Ammon's horn (tissue), 1 donor: ENCODE measurements at places on chromosomes 2 and 18.

DNA sequence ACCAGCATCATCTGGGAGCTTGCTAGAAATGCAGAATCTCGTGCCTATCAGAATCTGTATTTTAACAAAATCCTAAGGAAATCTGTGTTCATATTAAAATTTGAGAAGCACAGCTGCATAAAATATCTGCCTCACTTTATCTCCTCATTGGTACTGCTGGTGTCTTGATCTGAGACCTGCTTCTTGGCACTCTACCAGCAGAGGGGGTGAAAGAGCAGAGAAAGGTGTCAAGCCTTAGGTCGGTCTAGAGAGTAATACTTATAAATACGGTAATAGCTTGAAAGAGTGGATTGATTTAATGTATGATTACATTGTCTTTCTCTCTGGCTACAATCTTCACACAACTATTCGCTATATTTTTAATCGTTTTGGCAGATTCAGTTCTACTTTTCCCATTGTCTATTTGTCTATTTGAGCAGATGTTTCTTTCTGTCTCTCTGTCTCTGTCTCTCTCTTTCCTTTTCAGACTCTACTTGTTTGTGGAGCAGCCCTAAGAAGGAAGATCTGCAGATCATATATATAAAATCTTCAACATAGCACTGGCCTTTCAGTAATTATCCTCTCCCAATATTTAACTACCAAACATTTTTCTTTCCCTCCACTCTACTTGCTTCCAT is 1.7 kb upstream of the GCG start:
- no peak for DNase-seq

DNA sequence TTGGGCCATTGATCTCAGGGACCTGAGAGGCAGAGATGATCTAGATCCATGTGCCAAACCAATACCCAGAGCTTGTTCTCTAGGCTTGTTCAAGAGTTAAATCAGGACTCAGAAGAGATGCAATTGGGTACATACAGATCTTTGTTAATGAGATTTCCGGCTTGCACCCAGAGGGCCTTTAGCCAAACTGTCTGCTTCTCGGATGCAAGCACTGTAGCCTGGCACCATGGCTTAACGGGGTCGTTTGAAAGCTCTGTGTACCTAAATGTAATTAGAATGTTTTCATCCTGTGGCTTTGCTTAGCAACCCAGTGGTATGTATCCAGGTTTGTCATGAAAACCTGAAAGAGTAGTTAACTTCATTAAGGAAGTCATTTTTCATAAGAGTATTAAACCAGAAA is 94.2 kb downstream of the TPGS2 start:
- DNase-seq: no peak

GRCh38 chr2:172247203-172247602 is 144.5 kb upstream of the DLX2 start:
- DNase-seq: no peak

DNA sequence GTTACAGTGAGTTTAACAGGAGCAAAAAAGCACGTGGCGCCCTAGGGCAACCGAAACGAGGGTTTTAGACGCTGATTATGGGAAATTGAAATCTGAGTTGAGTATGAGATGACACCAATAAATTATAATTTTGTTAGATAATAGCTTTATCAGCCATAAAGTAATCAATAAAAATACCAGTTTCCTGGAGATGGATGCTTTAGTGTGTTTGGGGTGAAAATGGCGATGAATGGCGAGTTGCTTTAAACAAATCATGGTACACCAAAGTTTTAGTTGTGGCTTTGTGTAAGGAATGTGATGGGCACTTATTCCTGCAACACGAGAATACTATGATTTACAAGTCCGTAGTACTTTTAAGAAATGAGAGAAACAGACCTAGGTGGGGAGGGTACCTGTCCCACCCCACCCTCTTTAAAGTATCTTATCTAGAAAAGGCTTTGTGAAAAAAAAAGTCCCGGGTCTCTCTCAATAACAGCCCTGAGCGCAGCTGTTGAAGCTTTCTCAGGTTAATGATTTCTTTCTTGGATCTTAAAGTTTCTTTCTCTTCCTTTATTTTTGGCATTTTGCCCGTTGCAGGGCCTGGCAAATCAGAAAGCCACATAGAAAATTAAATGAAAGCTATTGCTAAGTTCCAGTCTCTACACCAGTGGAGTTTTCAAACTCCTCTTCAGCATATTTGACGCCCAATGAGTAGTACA is 1.5 kb upstream of the RRM2 start:
- no peak for DNase-seq

DNA sequence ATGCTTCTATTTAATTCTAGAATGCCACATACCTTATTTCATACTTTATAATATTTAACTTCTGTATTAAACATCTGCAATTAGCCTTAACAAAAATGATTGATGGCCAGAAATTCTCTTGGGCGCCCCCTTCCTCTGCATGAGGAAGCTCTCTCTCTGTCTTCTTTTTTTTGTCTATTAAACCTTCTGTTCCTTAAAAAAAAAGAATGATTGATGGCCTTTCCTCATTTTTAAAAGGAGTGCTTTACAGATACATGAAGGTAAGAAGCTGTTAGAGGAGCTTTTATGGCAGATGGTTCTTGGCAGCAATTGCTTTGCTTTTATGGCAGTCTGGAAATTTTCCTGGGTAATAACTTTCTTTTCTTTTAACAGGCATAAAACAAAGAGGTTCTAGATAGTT is 526.9 kb downstream of the SLC4A3 start:
- no peak for DNase-seq

- DNase-seq: peak; percentile 95
Measured at GRCh38 chr2:68828887-68829708, 42.1 kb downstream of the BMP10 start.

- DNase-seq: no peak
Measured at GRCh38 chr2:12236136-12236844, 480.4 kb upstream of the TRIB2 start.

DNA sequence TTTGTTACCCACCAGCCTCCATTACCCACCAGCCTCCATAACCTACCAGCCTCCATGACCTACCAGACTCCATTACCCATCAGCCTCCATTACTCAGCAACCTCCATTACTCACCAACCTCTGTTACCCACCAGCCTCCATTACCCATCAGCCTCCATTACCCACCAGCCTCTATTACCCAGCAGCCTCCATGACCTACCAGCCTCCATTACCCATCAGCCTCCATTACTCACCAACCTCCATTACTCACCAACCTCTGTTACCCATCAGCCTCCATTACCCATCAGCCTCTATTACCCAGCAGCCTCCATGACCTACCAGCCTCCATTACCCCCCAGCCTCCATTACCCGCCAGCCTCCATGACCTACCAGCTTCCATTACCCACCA is 133.3 kb upstream of the HS6ST1 start:
- DNase-seq: no peak

DNA sequence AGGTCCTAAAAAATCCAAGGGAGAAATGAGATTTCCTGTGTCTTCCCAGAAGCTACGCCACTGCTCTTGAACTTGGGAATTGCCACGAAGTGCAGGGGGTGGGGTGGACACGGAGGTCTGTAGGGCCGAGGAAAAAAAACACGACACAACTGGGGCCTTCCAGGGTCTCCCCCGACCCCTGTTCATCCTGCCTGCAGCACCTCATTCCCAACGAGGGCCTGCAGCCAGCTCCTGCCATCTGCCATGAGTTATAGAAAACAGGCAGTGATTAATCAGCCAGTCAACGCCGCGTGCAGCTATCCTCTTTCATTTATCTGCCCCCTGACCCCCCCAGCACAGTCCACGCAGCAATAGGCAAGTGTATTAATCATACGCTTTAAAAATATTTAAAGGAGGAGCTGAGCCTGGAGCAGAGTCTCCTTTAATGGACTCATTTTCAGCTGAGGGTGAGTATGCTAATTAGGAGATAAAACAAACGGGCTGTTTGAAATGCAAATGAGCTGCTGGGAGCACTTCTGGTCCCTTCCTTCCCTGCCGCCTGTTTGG is 209.9 kb downstream of the TFCP2L1 start:
- DNase-seq: peak; percentile 64

DNA sequence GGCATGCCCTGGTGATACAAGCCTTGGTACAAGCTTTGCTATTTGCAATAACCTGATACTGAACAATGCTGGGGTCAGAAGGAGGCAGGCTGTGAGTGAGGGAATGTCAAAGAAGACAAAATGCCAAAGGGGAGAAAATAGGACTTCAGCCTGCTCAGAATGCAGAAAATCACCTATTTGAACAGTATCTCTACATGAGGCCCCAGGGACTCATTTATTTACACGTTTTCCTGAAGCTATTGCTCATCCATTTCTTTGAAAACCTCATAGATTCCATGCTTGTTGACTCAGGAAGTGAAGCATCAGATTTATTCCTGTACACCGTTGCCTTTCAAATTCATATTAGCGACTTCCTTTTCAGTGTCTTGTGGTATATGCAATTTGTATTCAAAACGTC is 69.4 kb upstream of the CBLN2 start:
- no peak for DNase-seq

DNA sequence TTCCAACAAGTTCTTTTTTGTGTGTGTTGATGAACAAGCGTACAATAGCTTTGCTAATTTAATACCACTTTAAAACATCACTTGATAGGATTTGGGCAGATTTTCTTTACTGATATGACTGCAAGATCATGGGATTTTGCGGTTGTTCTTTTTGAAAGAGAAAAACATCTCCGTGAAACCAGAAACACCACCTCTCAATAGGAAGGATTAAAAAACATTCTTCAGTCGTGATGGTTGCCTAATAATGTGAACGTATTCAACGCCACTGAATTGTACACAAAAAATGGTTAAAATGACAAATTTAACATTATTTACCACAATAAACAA is 19.3 kb downstream of the RBMS1 start:
- DNase-seq: no peak

- peak; percentile 21 for DNase-seq
Measured at GRCh38 chr2:198134293-198134955, 330.0 kb downstream of the PLCL1 start.

- DNase-seq: peak; percentile 88
Measured at GRCh38 chr2:218908721-218909619, 28.3 kb downstream of the WNT10A start.

- DNase-seq: no peak
Measured at GRCh38 chr2:175476948-175477347, 295.4 kb upstream of the ATP5MC3 start.

DNA sequence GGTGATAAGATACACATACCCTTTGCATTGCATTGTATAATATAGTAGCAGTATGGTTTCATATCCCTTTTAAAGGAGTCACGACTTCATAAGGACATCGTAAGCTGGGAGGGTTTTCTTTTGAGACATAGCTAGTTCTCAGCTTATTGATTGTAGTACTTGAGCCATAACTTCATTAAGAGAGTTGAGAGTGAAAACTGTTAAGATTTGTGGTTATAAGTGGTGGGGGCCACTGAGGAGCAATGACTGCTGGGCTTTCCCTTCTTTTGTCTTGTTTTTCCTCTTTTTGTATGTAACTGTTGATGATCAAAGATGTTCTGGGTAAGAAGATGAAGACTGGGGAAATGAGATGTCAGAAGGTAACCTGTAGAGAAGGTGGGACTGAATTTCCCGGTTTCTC is 11.0 kb downstream of the EIF5B start:
- no peak for DNase-seq

- no peak for DNase-seq
Measured at GRCh38 chr2:72183016-72183415, 35.4 kb upstream of the CYP26B1 start.

GRCh38 chr18:79962311-79962710 is 2.1 kb upstream of the HSBP1L1 start:
- DNase-seq: no peak

DNA sequence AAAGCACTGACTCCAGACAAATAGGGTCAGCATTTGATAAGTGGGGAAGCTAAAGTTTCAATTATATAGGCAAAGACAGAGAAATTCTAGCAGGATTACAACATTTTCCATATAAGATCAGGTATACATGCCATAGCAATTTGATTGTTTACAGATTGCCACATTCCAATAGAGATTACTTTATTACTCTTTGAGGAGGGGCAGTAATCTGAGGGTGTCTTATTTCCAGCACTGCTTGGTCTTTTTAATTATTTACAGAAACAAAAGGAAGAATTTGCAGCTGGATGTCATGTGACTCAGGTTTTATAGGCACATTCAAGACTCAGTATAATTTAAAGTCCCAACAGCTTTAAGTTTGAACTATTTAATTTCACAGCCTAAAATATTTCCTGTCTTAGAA is 42.5 kb upstream of the GPR39 start:
- no peak for DNase-seq

- peak; percentile 9 for DNase-seq
Measured at GRCh38 chr2:213806125-213806726, 522.0 kb downstream of the SPAG16 start.

GRCh38 chr2:152359573-152360363 is 24.8 kb downstream of the FMNL2 start:
- no peak for DNase-seq

DNA sequence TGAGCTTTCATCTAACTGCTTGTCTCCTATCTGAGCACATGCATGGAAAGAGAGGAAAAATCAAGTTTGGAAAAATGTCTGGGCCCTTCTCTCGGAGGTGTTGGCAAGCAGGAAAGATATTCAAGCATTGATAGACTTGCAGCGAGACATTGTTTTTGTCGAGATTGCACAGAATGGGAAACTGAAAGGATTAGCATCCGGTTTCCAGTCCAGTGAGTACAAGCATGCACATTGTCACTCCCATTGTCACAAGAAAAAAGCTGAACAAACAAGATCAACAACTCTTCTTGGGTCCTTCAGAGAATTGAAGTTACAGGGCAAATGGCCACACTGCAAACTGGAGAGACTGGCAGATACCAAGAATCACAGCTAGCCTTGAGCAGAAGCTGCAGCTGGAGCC is 19.6 kb upstream of the MC5R start:
- no peak for DNase-seq

DNA sequence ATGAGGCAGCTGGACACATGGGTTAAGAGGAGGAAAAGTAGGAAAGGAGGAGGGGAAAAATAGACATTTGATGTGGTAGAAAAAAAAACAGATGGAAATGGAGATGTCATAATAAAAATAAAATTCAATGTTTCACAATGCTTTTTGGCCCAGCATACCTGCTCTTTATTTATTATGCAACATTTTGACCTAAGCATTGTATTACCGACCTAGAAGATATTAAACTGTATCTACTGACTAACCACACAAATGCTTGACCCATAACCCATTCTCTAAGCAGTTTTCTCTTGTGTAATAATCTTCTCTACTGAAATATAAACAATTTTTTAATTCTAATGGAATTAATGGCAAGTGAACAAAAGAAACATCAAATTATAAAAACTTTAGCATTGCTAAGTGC is 362.3 kb downstream of the FBXO15 start:
- DNase-seq: no peak

DNA sequence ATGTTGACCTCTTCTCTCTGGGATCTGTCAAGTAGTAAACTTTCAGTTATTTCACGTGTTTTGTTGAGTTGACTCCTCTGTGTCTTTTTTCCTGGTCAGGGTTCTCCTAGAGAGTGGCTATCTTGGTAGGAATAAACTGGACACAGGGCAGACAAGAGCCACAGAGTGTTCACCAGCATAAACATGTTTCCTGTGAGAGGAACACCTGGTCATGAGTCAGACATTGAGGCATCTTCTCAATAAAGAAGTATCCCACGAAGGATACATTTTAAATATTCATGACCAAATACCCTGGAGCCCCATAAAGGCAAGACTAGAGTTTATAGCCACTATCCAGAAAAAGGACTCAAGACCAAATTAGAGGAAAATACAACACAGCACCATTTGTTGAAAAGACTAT is 269.7 kb upstream of the ZNF521 start:
- no peak for DNase-seq
